ENCODE measurements at places on chromosomes 13 and 19.
A peak's percentile ranks its signal among the peaks of the same experiment; 100 is the strongest.

GRCh38 chr13:49638030-49638743, 9.9 kb downstream of the ARL11 start:
- H3K36me3 ChIP-seq: no peaks in the 10 kb centered on the region
- H3K27me3 ChIP-seq: no peaks in the 10 kb centered on the region
- H3K4me1 ChIP-seq: peaks cover 18% of the 10 kb centered on the region
- H3K4me3 ChIP-seq: no peak overlapping the region

GRCh38 chr19:41926028-41926762, 2.1 kb downstream of the ERFL start:
- H3K4me1 ChIP-seq: peaks cover 34% of the 10 kb centered on the region
- H3K27me3 ChIP-seq: peaks cover 18% of the 10 kb centered on the region
- DNase-seq: no peak
- H3K27ac ChIP-seq: no peak overlapping the region

DNA sequence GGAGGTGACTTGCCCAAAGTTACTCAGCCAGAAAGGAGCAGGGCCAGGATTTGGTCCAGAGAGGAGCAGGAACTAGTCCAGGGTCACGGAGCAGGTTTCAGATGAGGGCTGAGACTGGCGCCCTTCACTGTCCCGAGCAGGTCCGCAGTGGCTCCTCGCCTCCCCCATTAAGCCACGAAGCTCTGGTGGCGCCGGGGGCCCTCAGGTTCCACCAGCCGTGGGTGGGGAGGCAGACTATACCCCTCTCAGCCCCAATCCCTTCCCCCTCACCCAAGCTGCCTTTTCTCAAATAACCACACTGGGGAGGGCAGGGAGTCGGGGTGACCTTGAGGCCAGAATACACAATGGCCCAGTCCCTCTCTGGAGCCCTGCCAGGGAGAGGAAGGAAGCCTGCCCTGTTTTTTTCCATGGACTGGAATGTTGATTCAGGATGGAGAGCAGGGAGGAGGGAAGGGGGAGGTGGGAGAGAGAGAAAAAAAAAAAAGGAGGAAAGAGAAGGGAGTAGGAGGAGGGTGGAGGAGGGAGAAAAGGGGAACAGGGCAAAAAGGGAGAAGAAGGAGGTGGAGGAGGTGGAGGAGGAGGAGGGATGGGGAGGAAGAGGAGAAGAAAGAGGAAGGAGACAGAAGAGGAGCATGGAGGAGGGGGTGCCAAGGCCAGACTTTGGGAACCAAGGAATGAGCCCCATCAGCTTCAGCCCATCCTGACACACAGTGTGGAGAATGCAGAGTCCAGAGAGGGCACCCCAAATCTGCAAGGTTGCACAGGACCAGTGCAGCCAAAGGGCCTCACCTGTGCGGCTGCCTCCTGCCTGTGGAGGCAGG, 19.7 kb downstream of the CEACAM16 start:
- no peak for DNase-seq
- no peak overlapping the region for H3K27ac ChIP-seq
- no peak overlapping the region for H3K4me3 ChIP-seq
- H3K4me1 ChIP-seq: peaks cover 24% of the 10 kb centered on the region
- peaks cover 2% of the 10 kb centered on the region for H3K27me3 ChIP-seq

DNA sequence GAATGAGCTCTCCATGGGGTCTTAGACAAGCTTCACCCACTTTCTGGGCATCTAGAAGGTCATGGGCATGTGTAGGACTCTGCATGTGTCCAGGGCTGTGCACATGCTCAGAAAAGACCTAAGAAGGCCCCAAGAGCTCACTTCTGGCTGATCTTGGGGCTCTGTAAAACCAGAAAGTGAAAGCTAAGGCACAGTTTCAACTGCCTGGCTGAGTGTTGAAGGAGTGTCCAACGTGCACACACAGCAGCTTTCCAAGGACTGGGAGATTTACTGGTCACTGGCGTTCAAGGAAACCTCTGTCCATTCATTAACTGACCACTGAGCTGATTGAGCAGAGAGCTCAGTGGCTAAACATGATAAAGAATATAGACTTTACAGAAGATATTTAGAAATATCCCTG, 137.9 kb downstream of the KATNAL1 start:
- no peaks in the 10 kb centered on the region for H3K27me3 ChIP-seq
- H3K4me3 ChIP-seq: no peak overlapping the region
- no peak overlapping the region for H3K27ac ChIP-seq
- peaks cover 15% of the 10 kb centered on the region for H3K4me1 ChIP-seq

GRCh38 chr19:6532244-6532999, 1.6 kb downstream of the TNFSF9 start:
- peak overlapping the region; percentile 59 for H3K27ac ChIP-seq
- peaks cover 35% of the 10 kb centered on the region for H3K27me3 ChIP-seq
- peaks cover 58% of the 10 kb centered on the region for H3K4me1 ChIP-seq

DNA sequence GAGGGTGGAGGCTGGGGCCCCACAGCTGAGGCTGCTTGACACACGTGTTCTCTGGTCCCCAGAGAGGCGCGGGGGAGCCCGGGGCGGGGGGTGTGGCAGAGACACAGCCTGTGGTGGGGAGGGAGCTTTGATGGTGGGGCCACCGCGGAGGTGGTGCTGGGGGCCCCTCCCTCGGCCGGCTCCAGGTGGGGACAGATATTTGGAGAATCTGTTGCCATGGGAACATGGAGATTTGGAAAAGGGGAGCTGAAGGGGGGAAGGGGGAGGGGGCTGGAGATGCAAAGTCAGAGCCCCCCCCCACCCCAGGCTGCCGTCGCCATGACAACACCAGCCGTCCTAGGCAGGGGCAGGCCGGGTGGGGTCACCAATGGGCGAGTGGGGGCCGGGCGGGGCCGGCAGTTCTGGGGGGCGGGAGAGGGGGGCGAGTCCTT, 1.2 kb downstream of the PRKCG start:
- H3K27ac ChIP-seq: no peak overlapping the region
- no peak for DNase-seq
- peaks cover 11% of the 10 kb centered on the region for H3K4me1 ChIP-seq
- no peaks in the 10 kb centered on the region for H3K36me3 ChIP-seq
- no peak overlapping the region for H3K4me3 ChIP-seq

DNA sequence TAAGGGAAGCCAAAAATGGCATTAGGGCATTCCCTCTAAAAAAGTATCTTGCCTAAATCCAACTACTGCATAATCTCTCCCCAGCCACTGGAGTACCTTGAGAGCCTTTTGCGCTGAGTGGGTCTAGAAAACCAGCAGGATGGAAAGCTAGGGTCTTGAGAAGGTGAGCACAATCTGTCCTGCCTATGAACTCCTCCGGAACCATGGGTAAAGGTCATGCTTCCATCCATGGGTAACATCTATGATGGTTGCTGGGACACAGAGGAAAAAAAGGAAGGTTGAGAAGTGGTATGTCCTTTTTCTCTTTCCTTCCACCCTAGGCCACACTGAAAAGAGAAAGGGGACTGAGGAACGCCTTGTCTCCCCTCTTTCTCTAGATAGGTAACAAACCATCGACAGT, 52.4 kb downstream of the ZNF676 start:
- no peaks in the 10 kb centered on the region for H3K4me1 ChIP-seq
- no peaks in the 10 kb centered on the region for H3K27me3 ChIP-seq
- H3K4me3 ChIP-seq: no peak overlapping the region
- DNase-seq: no peak
- peaks cover 5% of the 10 kb centered on the region for H3K36me3 ChIP-seq
- H3K27ac ChIP-seq: no peak overlapping the region

DNA sequence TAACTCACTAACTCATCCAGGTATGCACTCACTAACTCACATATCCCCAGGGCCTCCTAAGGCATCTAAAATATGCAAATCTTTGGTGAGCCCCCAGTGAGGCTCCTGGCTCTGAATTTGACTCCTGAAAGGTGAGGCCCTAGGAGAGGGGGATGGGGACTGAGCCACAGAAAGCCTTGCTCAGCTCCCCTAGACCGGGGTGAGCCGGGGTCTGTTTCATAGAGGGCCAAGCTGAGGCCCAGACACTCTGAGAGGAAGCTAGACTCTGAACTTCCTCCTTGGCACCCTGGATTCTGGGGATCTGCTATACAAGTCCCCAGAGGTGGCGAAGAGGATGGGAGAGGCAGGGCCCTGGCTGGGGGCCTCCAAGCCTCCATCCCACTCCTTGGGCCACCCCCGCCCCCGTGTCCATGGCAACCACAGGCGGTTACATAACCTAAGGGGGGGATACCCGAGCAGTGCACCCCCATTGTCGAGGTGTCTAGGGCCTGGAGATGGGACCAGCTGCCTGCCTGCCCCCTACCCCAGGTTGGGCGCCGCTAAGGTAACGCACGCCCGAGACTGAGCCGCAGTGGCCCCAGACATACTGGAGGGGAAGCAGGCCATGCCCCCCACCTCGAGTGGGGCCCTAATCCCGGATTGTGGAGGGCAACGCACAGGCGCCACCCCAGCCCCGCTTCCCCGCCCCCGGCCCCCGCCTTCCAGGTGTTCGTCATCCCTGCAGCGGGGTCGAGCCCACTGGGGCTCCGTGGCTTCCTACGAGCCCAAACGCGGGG, 646 bp downstream of the ABHD8 start:
- peak; percentile 22 for DNase-seq
- H3K27me3 ChIP-seq: no peaks in the 10 kb centered on the region
- peaks cover 34% of the 10 kb centered on the region for H3K4me1 ChIP-seq
- no peak overlapping the region for H3K27ac ChIP-seq
- peak overlapping the region; percentile 65 for H3K4me3 ChIP-seq

DNA sequence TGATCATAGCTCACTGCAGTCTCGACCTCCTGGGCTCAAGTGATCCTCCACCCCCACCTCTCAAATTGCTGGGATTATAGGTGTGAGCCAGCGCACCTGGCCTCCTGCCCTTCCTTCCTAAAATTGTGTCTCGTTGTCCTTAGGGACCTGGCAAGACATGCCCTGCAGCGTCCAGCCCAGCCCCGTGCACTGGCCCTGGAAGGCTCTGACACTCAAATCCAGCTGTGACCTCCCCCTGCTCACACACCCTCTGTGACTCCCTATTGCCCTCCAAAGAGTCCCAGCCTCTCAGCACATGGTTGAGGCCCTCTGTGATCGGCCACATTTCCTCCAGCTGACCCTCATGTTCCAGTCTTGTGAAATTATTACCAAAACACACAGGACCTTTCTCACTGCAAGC, 4.9 kb downstream of the MPV17L2 start:
- H3K36me3 ChIP-seq: peaks cover 9% of the 10 kb centered on the region
- no peak overlapping the region for H3K27ac ChIP-seq
- peaks cover under 1% of the 10 kb centered on the region for H3K27me3 ChIP-seq
- peaks cover 22% of the 10 kb centered on the region for H3K4me1 ChIP-seq

GRCh38 chr19:18762125-18763023, 28.7 kb downstream of the COMP start:
- H3K4me1 ChIP-seq: no peaks in the 10 kb centered on the region
- no peak for DNase-seq
- H3K27ac ChIP-seq: no peak overlapping the region

DNA sequence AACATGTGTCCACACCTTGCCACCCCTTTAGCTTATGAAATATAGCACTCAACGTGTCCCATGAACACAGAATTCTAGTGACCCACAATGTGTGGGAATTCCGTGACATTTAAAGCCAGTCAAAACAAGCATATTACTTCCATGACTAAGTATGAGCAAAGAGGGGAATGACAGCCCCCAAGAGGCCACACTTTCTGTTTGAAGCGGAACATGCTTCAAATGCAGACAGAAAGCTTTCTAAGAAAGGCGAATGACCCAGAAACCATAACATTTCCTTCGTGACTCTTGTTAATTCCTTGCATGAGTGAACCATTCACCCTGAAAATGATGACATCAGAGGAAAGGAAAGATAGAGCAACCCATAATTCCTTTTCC, 122.0 kb upstream of the FNDC3A start:
- H3K27ac ChIP-seq: peak overlapping the region; percentile 83
- peaks cover 48% of the 10 kb centered on the region for H3K4me1 ChIP-seq
- H3K36me3 ChIP-seq: no peaks in the 10 kb centered on the region
- H3K27me3 ChIP-seq: peaks cover 6% of the 10 kb centered on the region

- no peaks in the 10 kb centered on the region for H3K4me1 ChIP-seq
- H3K27me3 ChIP-seq: no peaks in the 10 kb centered on the region
- no peak overlapping the region for H3K27ac ChIP-seq
- H3K36me3 ChIP-seq: peaks cover 6% of the 10 kb centered on the region
These were observed 13.7 kb downstream of the SMIM24 start for GRCh38 chr19:3466635-3467034.

GRCh38 chr13:50437252-50437651, 406.2 kb downstream of the DLEU7 start:
- no peak overlapping the region for H3K27ac ChIP-seq
- H3K4me3 ChIP-seq: no peak overlapping the region
- H3K4me1 ChIP-seq: no peaks in the 10 kb centered on the region
- no peaks in the 10 kb centered on the region for H3K27me3 ChIP-seq
- H3K36me3 ChIP-seq: peaks cover 1% of the 10 kb centered on the region

- peaks cover 12% of the 10 kb centered on the region for H3K27me3 ChIP-seq
- no peak overlapping the region for H3K4me3 ChIP-seq
These were observed 10.0 kb downstream of the ATP7B start for GRCh38 chr13:52001120-52001731.

- no peak overlapping the region for H3K27ac ChIP-seq
- peaks cover 5% of the 10 kb centered on the region for H3K27me3 ChIP-seq
- H3K4me1 ChIP-seq: no peaks in the 10 kb centered on the region
These were observed 69.5 kb upstream of the MCF2L start for GRCh38 chr13:112899281-112900225.

- H3K27ac ChIP-seq: no peak overlapping the region
- no peaks in the 10 kb centered on the region for H3K4me1 ChIP-seq
- DNase-seq: no peak
- no peak overlapping the region for H3K4me3 ChIP-seq
These were observed 356.6 kb downstream of the TDRD3 start for GRCh38 chr13:60753641-60754040.

GRCh38 chr13:80605011-80605410, 264.1 kb upstream of the SPRY2 start:
- no peaks in the 10 kb centered on the region for H3K4me1 ChIP-seq
- no peak overlapping the region for H3K27ac ChIP-seq
- no peak overlapping the region for H3K4me3 ChIP-seq
- no peaks in the 10 kb centered on the region for H3K36me3 ChIP-seq
- no peaks in the 10 kb centered on the region for H3K27me3 ChIP-seq

GRCh38 chr19:39506944-39507714, 7.8 kb upstream of the SELENOV start:
- DNase-seq: peak; percentile 70
- H3K27ac ChIP-seq: peak overlapping the region; percentile 42
- peak overlapping the region; percentile 80 for H3K4me3 ChIP-seq
- peaks cover 48% of the 10 kb centered on the region for H3K27me3 ChIP-seq
- peaks cover 2% of the 10 kb centered on the region for H3K36me3 ChIP-seq

- H3K36me3 ChIP-seq: peaks cover 5% of the 10 kb centered on the region
- H3K4me3 ChIP-seq: no peak overlapping the region
- peak overlapping the region; percentile 22 for H3K27ac ChIP-seq
- peaks cover 29% of the 10 kb centered on the region for H3K4me1 ChIP-seq
- no peaks in the 10 kb centered on the region for H3K27me3 ChIP-seq
- DNase-seq: no peak
These were observed 22.7 kb downstream of the MPND start for GRCh38 chr19:4365791-4366665.

- no peak overlapping the region for H3K27ac ChIP-seq
- no peak overlapping the region for H3K4me3 ChIP-seq
- H3K36me3 ChIP-seq: no peaks in the 10 kb centered on the region
- peaks cover 27% of the 10 kb centered on the region for H3K27me3 ChIP-seq
These were observed 22.5 kb downstream of the IQCN start for GRCh38 chr19:18251587-18252369.
